ENCODE measurements at places on chromosomes 1 and 21.

GRCh38 chr1:244171241-244171985 lies 120.3 kb downstream of the ZBTB18 start:
- no peak for DNase-seq

- DNase-seq = no peak
Observed at GRCh38 chr1:15452216-15452615, 4.3 kb upstream of the CELA2A start.

GRCh38 chr1:33119532-33120217 lies 38.7 kb downstream of the AZIN2 start:
- DNase-seq = no peak

GRCh38 chr1:5831600-5832335 lies 160.5 kb downstream of the NPHP4 start:
- no peak for DNase-seq

GRCh38 chr1:67831850-67832513 lies 1.3 kb downstream of the GNG12 start:
- DNase-seq = no peak
